ENCODE measurements at places on chromosomes 12 and 14.

GRCh38 chr12:59873136-59873535 lies 277.3 kb downstream of the SLC16A7 start:
- no peak for DNase-seq

DNA sequence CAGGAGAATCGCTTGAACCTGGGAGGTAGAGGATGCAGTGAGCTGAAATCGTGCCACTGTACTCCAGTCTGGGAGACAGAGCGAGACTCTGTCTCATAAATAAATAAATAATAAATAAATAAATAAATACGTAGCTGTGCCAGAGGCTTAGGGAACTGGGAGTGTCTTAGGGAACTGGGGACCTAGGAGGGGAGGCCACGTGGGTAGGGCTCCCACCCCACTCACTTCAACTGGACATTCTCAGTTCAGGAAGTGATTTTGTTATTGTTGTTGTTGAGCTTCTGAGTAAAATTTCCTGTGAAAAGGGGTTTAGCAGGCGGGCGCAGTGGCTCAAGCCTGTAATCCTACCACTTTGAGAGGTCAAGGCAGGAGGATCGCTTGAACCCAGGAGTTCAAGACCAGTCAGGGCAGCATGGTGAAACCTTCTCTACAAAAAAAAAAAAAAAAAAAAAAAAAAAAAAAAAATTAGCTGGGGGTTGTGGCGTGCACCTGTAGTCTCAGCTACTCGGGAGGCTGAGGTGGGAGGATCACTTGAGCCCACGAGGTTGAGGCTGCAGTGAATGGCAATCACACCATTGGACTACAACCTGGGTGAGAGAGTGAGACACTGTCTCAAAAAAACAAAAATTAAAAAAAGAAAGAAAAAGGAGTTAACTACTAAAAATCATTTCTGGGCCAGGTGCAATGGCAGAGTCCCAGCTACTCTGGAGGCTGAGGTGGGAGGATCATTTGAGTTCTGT lies 19.0 kb upstream of the ANKRD9 start:
- no peak for DNase-seq

GRCh38 chr12:12099102-12099501 lies 28.4 kb downstream of the BCL2L14 start:
- no peak for DNase-seq

- DNase-seq: peak; percentile 45
These were observed 56.5 kb downstream of the HCAR2 start for GRCh38 chr12:122646517-122647217.

GRCh38 chr12:71639341-71639760 lies 24.3 kb downstream of the ZFC3H1 start:
- DNase-seq: no peak

- DNase-seq: no peak
These were observed 598.8 kb downstream of the SLC16A7 start for GRCh38 chr12:60194678-60195077.

DNA sequence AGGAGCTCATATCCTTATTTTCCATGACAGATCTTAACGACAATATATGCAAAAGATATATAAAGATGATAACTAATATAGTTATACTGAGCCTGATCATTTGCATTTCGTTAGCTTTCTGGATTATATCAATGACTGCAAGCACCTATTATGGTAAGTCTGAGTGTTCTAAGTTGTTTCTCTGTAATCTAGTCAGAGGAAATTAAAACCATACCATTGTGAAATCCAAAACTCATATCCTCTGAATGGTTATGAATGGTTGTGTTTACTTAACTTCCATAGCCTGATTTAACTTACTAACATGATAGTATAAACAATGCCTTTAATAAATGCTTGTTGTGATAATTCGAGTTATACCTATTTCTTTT lies 760 bp downstream of the TMEM19 start:
- DNase-seq: no peak

DNA sequence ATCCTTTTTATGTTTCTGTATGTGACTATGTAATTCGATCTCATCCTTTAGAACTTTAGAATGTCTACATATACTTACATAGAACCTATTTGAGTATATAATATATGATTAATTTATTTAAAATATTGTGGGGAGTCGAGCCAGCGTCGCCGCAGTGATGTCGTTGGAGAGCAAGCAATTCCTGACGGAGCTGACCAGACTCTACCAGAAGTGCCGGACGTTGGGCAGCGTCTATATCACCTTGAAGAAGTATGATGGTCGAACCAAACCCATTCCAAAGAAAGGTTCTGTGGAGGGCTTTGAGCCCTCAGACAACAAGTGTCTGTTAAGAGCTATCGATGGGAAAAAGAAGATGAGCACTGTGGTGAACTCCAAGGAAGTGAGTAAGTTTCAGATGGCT lies 6.4 kb upstream of the CD27 start:
- DNase-seq: no peak

GRCh38 chr12:111413442-111414086 lies 7.8 kb downstream of the SH2B3 start:
- DNase-seq: no peak
